A549 treated with dexamethasone at 1 μM for 4 hours (cell line): ENCODE measurements at places on chromosomes 5 and 9. TPM values are rescaled to one million over a fixed set of nuclear protein-coding genes. Genes with fewer than 3 reads are reported as not detected.

Gene TMEM232
- 0.03 to 0.29 TPM (median 0.11 TPM) in 3 of 5 replicates, not detected in the others for total RNA-seq

Gene CANX
- 343 to 510 TPM (median 446 TPM) in 5 replicates for total RNA-seq

Gene SPINK7
- total RNA-seq = not detected in 5 replicates

Gene SLC34A3
- 0.05 to 0.11 TPM (median 0.06 TPM) in 5 replicates for total RNA-seq

Gene BDP1
- total RNA-seq = 8.0 to 12.6 TPM (median 11.0 TPM) in 5 replicates

Gene RORB
- not detected in 5 replicates for total RNA-seq
